ENCODE measurements at places on chromosomes 3 and 15.

DNA sequence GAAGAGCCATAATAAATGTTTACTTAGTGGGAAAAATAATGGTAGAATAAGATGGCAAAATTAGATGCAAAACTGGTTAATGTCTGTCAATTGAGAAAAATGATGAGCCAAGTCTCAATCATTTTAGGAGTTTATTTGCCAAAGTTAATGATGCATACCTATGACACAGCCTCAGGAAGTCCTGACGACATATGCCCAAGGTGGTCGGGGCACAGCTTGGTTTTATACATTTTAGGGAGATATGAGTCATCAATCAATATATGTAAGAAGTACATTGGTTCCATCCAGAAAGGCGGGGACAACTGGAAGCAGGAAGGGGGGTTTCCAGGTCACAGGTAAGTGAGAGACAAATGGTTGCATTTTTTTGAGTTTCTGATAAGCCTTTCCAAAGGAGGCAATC is 31.5 kb downstream of the CLEC3B start:
- H3K27me3 ChIP-seq, result no peaks in the 10 kb centered on the region
- H3K27ac ChIP-seq, result no peak overlapping the region
- H3K36me3 ChIP-seq, result no peaks in the 10 kb centered on the region

- H3K27ac ChIP-seq, result no peak overlapping the region
- no peak for DNase-seq
- H3K4me3 ChIP-seq, result no peak overlapping the region
- H3K4me1 ChIP-seq, result no peaks in the 10 kb centered on the region
Measured at GRCh38 chr3:108099679-108100428, 9.0 kb upstream of the CD47 start.

DNA sequence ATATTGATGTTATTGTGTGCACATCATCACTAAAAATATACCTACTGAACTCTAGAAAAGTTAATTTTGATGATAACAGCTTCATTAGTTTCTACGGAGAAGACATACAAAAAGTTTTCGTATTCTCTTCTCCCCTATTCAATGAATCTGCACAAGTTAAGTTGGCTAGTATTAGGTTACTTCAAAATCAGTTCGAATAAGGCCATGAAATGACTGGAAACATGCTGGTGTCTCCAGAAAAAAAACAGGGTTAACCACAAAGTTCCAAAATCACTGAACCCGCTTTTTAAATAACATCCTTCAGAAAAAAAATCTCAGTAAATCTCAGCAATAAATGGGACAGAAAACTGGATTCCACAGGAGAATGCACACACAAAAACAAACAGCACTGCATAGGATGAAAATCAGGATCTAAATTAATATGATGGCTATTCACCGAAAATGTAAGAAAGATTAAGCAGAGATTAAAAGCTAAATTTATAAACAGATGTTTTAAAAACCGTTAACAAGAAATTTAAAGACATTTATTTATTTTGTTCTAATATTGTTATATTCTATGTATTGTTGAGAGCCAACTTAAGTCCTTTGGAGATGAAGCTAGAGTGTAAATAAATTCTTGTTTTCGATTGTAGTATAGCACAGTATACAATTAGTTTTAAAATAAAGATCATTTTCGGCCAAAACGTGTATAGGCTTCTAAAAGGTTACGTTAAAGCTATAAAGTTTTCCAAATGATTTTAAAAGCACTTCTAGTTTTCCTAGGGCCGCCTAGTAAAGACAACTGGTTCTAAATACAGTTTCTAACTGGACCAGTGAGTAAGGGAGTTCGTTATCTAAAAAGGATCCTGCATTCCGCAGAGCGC is 1.0 kb downstream of the IGSF11 start:
- peak overlapping the region; percentile 61 for H3K4me3 ChIP-seq
- H3K4me1 ChIP-seq, result no peaks in the 10 kb centered on the region
- H3K27me3 ChIP-seq, result peaks cover 7% of the 10 kb centered on the region
- H3K36me3 ChIP-seq, result no peaks in the 10 kb centered on the region

DNA sequence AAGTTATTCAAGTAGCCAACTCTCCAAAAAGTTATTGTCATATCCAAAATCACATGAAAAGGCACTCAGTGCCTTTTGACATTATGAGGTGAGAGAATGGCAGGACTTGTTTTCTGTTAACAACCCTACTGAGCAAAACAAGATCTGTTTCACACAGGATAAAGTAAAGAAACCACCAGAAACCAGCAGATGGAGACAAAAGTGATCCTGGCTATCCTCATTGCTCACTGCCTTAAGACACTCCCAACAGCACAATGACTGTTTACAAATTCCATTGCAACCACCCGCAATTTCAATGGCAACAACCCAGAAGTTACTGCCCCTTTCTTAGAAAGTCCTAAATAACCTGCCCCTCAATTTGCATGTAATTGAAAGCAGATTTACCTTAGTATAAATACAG is 352.6 kb upstream of the NDN start:
- no peaks in the 10 kb centered on the region for H3K36me3 ChIP-seq
- H3K27me3 ChIP-seq, result no peaks in the 10 kb centered on the region
- no peak for DNase-seq
- H3K27ac ChIP-seq, result no peak overlapping the region
- H3K4me3 ChIP-seq, result no peak overlapping the region

DNA sequence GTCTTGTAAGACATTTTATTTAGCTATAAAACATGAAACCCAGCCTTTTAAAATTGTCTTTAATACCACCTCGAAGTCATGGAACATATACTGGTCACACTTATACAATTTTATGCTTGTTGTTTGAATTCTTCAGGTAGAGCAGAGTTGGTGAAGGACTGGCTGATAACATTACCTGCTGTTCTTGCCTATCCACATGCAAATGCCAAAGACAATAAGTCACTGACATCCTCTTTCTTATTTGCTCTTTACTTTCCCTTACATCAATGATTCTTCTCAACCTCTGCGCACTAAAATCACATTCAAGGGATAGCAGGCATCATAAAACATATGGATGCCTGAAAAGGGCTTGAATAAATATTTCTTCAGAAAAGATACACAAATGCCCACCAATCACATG is 392.5 kb upstream of the ATP11B start:
- H3K27me3 ChIP-seq, result no peaks in the 10 kb centered on the region
- no peaks in the 10 kb centered on the region for H3K36me3 ChIP-seq
- H3K4me1 ChIP-seq, result no peaks in the 10 kb centered on the region
- DNase-seq, result no peak

DNA sequence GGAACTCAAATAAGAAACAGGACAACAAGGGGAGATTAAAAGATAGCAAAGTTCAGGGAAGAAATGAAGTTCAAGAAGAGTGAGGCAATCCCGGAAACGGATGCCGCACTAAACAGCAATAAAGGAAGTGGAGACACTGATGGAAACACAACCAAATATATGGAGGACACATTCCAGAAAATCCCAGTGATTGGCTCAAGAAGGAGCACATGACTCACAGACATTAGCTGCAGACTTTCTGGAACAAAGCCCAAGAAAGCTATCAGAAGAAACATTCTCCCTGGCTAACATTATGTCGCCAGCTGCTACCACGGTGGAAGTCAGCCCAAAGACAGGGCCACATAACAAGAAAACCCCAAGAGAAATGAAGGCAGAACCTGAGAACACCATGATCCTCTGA is 18.1 kb upstream of the VGLL4 start:
- no peaks in the 10 kb centered on the region for H3K4me1 ChIP-seq
- H3K27me3 ChIP-seq, result no peaks in the 10 kb centered on the region
- no peak overlapping the region for H3K4me3 ChIP-seq
- no peaks in the 10 kb centered on the region for H3K36me3 ChIP-seq

- DNase-seq, result no peak
- no peaks in the 10 kb centered on the region for H3K36me3 ChIP-seq
- H3K27ac ChIP-seq, result no peak overlapping the region
- no peaks in the 10 kb centered on the region for H3K4me1 ChIP-seq
- H3K4me3 ChIP-seq, result no peak overlapping the region
Measured at GRCh38 chr3:72537448-72537847, 310.8 kb downstream of the SHQ1 start.

GRCh38 chr3:143226678-143227291 is 107.2 kb downstream of the CHST2 start:
- no peak for DNase-seq
- H3K27ac ChIP-seq, result no peak overlapping the region
- no peak overlapping the region for H3K4me3 ChIP-seq
- no peaks in the 10 kb centered on the region for H3K27me3 ChIP-seq
- no peaks in the 10 kb centered on the region for H3K36me3 ChIP-seq

DNA sequence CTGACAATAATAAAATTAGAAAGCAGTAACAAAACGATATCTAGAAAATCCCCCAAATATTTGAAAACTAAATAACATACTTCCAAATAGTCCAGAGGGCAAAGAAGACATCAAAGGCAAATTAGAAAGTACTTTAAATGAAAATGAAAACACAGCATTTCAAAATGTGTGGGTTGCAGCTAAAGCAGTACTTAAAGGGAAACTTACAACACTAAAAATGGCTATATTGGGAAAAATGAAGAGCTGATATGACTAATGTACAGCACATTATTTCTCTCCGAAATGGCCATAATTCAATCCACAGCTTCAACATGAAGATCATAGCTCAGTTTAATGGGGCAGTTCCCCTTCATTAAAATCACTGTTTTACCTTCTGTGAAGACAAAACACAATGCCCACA is 71.9 kb downstream of the FBXL22 start:
- no peak overlapping the region for H3K4me3 ChIP-seq
- no peaks in the 10 kb centered on the region for H3K27me3 ChIP-seq
- H3K27ac ChIP-seq, result no peak overlapping the region
- no peaks in the 10 kb centered on the region for H3K36me3 ChIP-seq

- H3K36me3 ChIP-seq, result no peaks in the 10 kb centered on the region
- H3K4me1 ChIP-seq, result no peaks in the 10 kb centered on the region
- H3K27ac ChIP-seq, result no peak within 1 kb of the TSS
- H3K27me3 ChIP-seq, result no peaks in the 10 kb centered on the region
- H3K4me3 ChIP-seq, result no peak within 1 kb of the TSS
- no peak for DNase-seq
Measured at GRCh38 chr3:173140986-173141385, at the start of gene SPATA16. TSS of gene SPATA16 (minus strand) at chr3:173141235. CDS start at chr3:173117731, 23,504 bp downstream.

DNA sequence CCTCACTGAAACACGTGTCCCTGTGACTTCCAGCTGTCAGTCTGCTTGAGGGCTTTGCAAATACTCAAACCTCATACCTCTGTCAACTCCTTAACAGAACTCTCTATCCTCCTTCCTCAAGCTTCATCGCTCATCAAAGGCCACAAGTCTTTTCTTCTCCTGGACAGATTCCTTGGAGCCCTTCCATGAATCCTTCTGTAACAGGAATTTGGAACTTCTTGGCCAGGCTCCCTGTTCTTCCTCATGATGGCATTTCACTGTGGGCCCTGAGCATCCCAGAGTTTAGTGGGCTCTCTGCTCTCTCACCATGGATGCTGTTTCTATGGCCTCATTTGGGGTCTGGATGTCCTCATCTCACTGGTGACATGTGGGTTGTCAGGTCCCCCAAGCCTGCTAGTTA is 105.0 kb upstream of the TLE3 start:
- H3K27ac ChIP-seq, result no peak overlapping the region
- H3K4me3 ChIP-seq, result no peak overlapping the region
- DNase-seq, result no peak
- no peaks in the 10 kb centered on the region for H3K4me1 ChIP-seq
- H3K36me3 ChIP-seq, result no peaks in the 10 kb centered on the region

GRCh38 chr15:97691078-97691477 is 269.4 kb upstream of the ARRDC4 start:
- H3K36me3 ChIP-seq, result no peaks in the 10 kb centered on the region
- no peak for DNase-seq
- no peak overlapping the region for H3K27ac ChIP-seq
- no peaks in the 10 kb centered on the region for H3K4me1 ChIP-seq
- no peak overlapping the region for H3K4me3 ChIP-seq

DNA sequence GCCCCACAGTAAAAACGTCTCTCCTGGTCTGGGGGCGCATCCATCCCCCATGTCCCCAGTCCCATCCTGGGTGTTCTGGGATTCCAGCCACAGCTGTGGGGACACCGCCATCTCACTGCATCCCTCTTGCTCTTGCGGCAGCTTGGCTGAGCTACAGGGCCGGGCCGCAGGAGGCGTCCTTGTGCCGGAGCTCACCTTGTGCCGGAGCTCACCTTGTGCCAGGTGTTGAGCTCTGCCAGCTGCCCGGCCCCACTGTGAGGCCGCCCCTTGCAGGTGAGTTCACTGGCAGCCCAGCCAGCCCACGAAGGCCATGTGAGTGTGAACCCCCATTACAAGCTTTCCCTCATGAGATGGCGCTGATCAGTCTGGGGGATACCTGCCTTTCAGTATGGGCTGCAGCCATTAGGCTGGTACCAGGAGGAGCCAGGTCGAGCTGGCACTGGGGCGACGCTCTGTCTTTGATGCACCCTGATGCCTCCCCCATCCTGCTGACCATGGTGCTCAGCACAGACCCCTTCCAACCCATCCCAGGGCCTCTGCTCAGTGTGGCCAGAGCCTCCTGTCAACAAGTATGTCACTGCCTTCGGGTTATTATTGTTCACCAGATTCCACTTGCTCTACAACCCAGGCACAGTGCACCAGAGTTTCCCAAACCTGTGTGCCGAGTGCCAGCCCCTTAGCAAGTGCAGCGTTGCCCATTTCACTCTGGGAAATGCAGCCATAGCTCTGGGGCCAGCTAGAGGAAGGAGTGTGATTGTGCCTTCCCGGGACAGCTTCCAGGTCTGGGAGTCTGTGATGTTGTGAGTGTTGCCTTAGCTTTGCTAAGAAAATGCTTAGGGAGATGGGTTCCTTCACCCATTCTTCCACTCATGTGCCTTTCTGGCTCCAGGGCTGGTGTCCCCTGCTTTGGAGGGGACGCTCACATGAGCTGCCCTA is 105.7 kb downstream of the APBA2 start:
- no peak overlapping the region for H3K4me3 ChIP-seq
- H3K36me3 ChIP-seq, result no peaks in the 10 kb centered on the region
- no peak for DNase-seq
- no peaks in the 10 kb centered on the region for H3K4me1 ChIP-seq
- no peak overlapping the region for H3K27ac ChIP-seq
- no peaks in the 10 kb centered on the region for H3K27me3 ChIP-seq

DNA sequence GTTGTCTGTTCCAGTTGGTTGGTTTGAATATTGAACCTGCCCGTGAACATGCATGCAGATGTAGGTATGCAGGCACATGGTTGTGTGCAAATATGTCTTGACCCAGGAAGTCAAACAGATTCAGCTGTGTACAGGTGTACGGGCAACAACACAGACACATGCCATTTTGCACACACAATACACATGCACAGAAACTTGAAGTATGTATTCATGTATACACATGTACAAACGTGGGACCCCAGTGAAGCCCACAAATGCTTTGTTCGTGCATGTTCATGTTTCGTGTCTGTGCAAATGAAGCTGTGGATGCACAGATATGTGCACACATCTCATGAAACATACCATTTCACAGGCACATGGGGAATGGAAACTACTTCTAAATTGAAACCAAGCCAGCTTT is 30.7 kb downstream of the IDH3A start:
- no peaks in the 10 kb centered on the region for H3K27me3 ChIP-seq
- DNase-seq, result peak; percentile 10
- no peak overlapping the region for H3K27ac ChIP-seq

DNA sequence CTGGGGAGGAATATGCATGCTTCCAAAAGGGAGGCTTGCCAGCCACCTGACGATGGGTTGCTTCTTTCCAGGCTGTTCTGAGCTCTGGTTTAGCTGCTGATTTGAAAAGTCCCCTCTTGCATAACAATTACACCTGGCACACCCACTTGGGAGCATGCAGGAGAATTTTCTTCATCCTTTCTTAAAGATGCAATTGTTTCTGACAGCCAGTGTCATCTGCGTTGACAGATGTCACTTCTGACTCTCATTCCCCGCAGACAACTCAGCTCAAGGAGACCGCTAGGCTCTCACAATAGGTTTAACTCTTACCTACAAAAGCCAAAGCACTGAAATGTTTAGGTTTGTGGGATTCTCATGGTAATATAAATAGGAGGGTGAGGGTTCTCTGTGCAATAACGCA is 185.6 kb upstream of the SYNPR start:
- no peak overlapping the region for H3K27ac ChIP-seq
- H3K4me3 ChIP-seq, result no peak overlapping the region
- H3K36me3 ChIP-seq, result no peaks in the 10 kb centered on the region
- no peaks in the 10 kb centered on the region for H3K27me3 ChIP-seq

Data from breast epithelium (tissue), 4 donors.